NCI-H460 (cell line): ENCODE measurements at places on chromosomes 3 and 15.

DNA sequence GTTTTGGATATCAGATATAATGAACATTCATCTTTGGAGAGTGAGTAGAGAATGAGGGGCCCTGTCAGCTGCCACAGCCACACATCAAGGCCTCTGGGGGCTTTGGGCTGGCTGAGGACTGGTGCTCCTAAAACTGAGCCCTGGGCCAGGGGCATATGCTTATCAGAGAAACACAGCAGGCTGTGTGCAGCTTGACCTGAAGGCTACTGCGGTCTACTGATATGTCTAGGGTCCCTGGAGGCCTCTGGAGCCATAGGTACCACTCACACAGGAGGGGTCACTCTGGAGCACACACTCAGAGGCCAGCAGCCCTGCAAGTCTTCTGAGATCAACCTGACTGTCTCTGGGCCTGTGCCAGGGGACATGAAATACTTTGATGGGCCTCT lies 7.6 kb downstream of the TF start:
- no peak for DNase-seq

- DNase-seq, result no peak
These were observed 108.6 kb upstream of the MRPS22 start for GRCh38 chr3:139235192-139235591.

- no peak for DNase-seq
These were observed 14.6 kb upstream of the ATP10A start for GRCh38 chr15:25877681-25878080.

- no peak for DNase-seq
These were observed 53.6 kb downstream of the SUMF1 start for GRCh38 chr3:4413467-4413866.

DNA sequence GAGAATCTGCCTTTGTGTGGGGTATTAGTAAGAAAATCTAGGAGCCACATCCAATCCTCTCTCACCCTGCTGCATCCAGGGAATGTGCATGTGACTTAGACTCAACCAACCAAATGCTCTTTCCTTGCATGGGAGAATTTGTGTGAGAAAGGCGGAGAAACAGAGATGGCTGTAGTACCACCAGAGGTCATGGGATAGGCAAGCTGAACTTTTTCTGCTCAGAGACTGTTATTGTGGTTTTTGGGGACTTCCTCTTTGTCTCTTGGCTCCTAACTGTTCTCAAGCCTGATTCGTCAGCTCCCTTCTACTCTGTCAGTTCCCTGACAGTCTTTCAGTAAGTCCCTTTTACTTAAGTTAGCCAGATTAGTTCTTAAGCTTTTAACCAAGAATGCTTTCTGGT lies 2.6 kb upstream of the ZSCAN2 start:
- no peak for DNase-seq

GRCh38 chr3:17941766-17942165 lies 199.3 kb upstream of the TBC1D5 start:
- no peak for DNase-seq

- DNase-seq, result no peak
These were observed 331.1 kb downstream of the FOXP1 start for GRCh38 chr3:71252466-71252865.

DNA sequence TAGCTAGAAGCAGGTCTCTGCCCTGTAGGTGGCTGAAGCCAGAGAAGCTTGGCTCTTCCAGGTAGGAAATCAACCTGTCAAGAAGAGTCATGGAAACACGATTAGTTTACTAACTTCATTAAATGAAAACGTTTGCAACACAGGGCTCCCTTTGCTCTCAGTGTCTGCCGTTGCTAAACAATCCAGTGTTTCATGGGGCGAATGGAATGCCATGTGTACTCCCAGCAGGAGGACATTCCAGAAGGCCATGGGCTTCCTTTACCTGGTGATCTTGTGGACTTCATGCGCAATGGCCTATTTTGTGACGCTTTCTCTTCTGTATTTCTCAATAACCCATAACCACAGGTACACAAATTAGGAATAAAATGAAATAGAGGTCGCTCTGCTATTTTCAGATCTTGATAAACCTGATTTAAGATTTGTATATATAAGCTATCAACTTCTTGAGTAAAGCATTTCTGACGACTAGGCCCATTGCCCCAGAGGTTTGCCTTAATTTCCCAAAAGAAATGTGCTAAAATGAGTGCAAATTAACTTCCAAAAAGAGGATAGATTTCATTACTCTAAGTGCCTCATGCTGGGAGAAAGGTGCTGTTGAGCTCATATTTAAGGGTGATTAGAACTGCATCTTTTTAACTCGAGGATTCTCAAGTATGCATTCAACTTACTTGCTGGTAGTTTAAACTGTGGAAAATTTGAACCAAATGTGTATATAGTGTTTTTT lies 171.0 kb downstream of the EPHA3 start:
- no peak for DNase-seq

DNA sequence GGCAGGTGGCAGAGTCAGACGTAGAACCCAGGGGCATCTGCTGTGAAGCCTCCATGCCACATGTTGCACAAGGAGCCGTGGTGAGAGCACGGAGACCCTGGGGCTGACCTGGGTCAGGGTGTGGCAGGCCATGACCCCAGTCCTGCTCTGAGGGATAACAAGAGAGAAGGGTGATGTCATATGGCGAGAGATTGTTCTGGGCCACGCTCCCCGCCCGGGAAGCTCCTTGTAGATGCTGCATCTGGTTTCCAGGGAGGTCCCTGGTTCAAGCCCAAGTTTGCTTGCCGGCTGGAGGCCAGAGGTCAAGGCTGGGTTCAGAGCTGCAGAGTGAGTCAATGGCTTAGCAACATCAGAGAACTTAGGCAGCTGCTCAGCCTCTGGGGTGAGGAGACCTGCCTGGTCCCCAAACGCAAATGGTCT lies 17.3 kb downstream of the FGD5 start:
- no peak for DNase-seq
